CD8-positive, alpha-beta memory T cell (primary cell): ENCODE measurements at places on chromosomes 12 and 14. TPM values are rescaled to one million over a fixed set of nuclear protein-coding genes. Genes with fewer than 3 reads are reported as not detected.
A peak's percentile ranks its signal among the peaks of the same experiment; 100 is the strongest.

SUSD6 gene
- 9.3 TPM for polyA plus RNA-seq

TAPBPL gene
- polyA plus RNA-seq = 131 TPM

FGD4 gene
- polyA plus RNA-seq = 1.4 TPM

KRT6B gene
- not detected for polyA plus RNA-seq

SYT1 gene
- not detected for polyA plus RNA-seq

- H3K27ac ChIP-seq = no peak overlapping the region
- DNase-seq = no peak
- H3K4me3 ChIP-seq = no peak overlapping the region
- no peaks in the 10 kb centered on the region for H3K4me1 ChIP-seq
- H3K36me3 ChIP-seq = no peaks in the 10 kb centered on the region
Observed at GRCh38 chr14:103839579-103839978, 7.8 kb downstream of the PPP1R13B start.

DNA sequence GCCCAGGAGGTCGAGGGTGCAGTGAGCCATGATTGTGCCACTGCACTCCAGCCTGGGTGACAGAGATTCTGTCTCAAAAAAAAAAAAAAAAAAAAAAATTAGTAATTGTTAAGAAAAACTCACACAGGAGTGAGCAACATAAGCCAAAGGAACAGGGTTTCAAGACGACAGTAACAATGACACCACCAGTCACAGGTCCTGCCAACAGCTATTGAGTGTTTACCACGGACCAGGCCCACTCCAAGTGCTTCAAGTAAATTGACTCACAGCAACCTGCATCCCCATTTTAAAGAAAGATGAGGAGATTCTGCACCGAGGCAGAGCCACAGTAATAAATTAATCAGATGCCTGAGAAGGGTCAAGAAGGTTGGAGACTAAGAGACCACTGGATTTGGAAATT is 194.5 kb downstream of the DPF3 start:
- no peak overlapping the region for H3K27ac ChIP-seq
- no peak overlapping the region for H3K4me3 ChIP-seq
- H3K4me1 ChIP-seq = no peaks in the 10 kb centered on the region
- H3K27me3 ChIP-seq = no peaks in the 10 kb centered on the region
- DNase-seq = no peak
- H3K36me3 ChIP-seq = no peaks in the 10 kb centered on the region

GRCh38 chr12:51401900-51402299 is 10.7 kb upstream of the GALNT6 start:
- H3K4me3 ChIP-seq = no peak overlapping the region
- no peaks in the 10 kb centered on the region for H3K4me1 ChIP-seq
- no peak overlapping the region for H3K27ac ChIP-seq
- H3K36me3 ChIP-seq = no peaks in the 10 kb centered on the region

GRCh38 chr12:91413581-91414546 is 231.2 kb upstream of the DCN start:
- H3K4me1 ChIP-seq = no peaks in the 10 kb centered on the region
- H3K27me3 ChIP-seq = no peaks in the 10 kb centered on the region
- DNase-seq = no peak
- H3K36me3 ChIP-seq = no peaks in the 10 kb centered on the region

- H3K27me3 ChIP-seq = no peaks in the 10 kb centered on the region
- H3K4me3 ChIP-seq = no peak overlapping the region
- no peaks in the 10 kb centered on the region for H3K4me1 ChIP-seq
- H3K27ac ChIP-seq = no peak overlapping the region
- DNase-seq = no peak
- peaks cover 10% of the 10 kb centered on the region for H3K36me3 ChIP-seq
Observed at GRCh38 chr12:62581288-62582064, 114.8 kb downstream of the MON2 start.

GRCh38 chr12:47814539-47815170 is 5.0 kb downstream of the HDAC7 start:
- no peaks in the 10 kb centered on the region for H3K36me3 ChIP-seq
- no peaks in the 10 kb centered on the region for H3K27me3 ChIP-seq
- DNase-seq = no peak
- H3K27ac ChIP-seq = peak overlapping the region; percentile 86

GRCh38 chr14:44955528-44955927 is 6.2 kb downstream of the KLHL28 start:
- peaks cover 4% of the 10 kb centered on the region for H3K36me3 ChIP-seq
- no peak overlapping the region for H3K27ac ChIP-seq
- DNase-seq = no peak
- H3K4me1 ChIP-seq = peaks cover 39% of the 10 kb centered on the region
- H3K27me3 ChIP-seq = no peaks in the 10 kb centered on the region
- H3K4me3 ChIP-seq = no peak overlapping the region

DNA sequence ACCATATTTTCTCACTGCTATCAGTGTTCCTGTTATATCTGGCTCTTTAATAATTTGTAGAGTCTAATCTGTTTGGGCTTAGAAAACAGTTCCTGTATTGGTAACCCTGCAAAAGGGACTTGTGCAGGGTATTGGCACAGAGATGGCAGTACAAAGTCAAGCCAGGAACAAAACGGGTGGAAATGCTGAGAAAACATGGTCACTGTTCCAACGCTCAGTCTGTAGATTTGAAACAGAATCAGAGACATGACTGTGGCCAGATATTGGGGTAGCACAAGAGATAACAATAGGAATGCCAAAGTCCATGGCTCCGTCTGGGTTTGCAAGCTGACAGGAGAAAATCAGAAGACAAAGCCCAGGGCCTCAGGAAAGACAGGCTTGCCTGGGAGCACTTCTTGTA is 290.7 kb upstream of the PDE3A start:
- H3K27me3 ChIP-seq = no peaks in the 10 kb centered on the region
- H3K4me3 ChIP-seq = no peak overlapping the region
- DNase-seq = no peak
- H3K4me1 ChIP-seq = no peaks in the 10 kb centered on the region
- no peaks in the 10 kb centered on the region for H3K36me3 ChIP-seq

- H3K27ac ChIP-seq = no peak overlapping the region
- H3K4me3 ChIP-seq = no peak overlapping the region
- H3K36me3 ChIP-seq = no peaks in the 10 kb centered on the region
- no peaks in the 10 kb centered on the region for H3K4me1 ChIP-seq
Observed at GRCh38 chr14:37579274-37579673, 15.8 kb downstream of the FOXA1 start.

GRCh38 chr12:18747895-18748294 is 10.0 kb downstream of the CAPZA3 start:
- no peak for DNase-seq
- H3K27ac ChIP-seq = no peak overlapping the region
- no peaks in the 10 kb centered on the region for H3K4me1 ChIP-seq
- no peaks in the 10 kb centered on the region for H3K27me3 ChIP-seq

DNA sequence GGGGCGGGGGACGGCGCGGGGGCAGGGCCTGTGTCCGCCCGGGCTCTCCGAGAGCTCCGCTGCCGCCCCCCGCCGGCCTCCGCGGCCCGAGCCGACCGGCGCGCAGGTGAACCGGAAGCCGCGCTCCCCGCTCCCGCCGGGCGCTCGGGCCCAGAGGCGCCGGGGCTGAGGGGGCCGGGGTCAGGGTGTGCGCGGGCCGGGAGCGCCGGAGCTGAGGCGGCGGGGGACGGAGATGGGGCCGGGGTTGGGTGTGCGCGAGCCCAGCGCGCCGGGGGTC is 431 bp downstream of the HIP1R start:
- peak overlapping the region; percentile 56 for H3K27ac ChIP-seq
- peak; percentile 19 for DNase-seq
- peaks cover 17% of the 10 kb centered on the region for H3K4me1 ChIP-seq
